NCI-H187 (cell line): ENCODE measurements at places on chromosomes 2 and 18.

GRCh38 chr2:53827398-53828175 is 32.2 kb downstream of the GPR75 start:
- no peak for DNase-seq

DNA sequence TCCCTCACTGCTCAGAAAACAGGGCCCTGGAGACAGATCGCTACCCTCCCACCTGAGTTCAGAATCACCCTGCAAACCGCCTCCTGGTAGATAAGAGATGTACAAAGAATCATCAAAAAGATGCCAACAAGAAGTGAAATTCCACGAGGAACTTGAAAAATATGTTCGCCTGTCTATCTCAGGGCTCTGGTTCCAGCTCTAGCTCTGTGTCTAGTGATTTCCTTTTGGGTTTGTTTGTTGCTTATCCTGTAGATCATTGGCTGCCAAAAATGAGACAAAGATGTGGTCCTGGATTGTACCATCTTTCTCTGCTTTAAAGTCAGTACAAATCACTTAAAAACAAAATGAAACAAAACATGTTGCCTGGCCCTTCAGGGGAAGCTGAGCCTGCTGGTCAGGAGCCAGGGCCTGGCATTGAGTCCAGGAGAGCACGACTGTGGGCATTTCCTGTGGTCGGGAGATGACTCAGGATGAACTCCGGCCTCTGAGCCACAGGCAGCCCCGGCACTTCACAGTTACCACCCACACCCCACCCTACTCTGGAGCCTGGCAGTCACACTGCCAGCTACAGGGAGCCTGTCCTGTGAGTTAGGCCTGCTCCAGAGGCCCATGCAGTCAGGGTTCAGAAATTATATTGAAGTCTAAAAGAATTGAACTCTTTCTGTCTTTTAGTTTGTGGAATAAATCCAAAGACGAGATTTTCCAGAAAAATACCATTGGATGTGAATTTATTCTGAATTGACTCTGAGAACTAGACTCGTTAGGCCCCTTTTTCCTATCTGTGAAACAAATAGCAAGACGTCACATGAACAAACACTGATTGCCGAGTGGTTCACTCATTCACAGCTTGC is 8.0 kb upstream of the ITGB6 start:
- DNase-seq: no peak

DNA sequence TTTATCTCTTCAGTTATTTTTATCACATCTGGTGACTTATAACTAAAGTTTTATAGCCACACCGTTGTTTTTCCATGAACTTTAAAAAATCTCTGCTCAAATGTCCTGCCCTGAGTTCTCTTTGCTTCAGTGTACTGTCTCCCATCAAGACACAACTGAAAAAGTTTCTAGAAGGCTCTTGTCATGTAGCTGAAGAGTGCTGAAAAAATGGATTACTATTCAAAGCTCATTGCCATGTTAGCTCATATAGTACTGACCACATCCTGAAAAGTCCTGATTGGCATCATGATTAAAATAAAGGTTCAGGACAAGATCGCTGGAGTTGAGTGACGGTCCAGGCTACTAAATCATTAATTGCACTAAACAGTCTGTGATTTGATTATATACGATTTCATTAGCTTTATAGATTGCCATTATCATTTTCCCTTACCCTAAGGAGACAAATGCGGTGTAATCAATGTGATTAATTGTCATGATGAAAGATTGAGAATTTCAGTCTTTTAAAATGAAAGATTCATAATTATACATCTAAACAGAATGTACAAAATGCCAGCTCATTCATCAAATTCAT is 62.2 kb downstream of the MFSD6 start:
- DNase-seq: no peak

- no peak for DNase-seq
These were observed 102.8 kb upstream of the TTN start for GRCh38 chr2:178910005-178910404.

DNA sequence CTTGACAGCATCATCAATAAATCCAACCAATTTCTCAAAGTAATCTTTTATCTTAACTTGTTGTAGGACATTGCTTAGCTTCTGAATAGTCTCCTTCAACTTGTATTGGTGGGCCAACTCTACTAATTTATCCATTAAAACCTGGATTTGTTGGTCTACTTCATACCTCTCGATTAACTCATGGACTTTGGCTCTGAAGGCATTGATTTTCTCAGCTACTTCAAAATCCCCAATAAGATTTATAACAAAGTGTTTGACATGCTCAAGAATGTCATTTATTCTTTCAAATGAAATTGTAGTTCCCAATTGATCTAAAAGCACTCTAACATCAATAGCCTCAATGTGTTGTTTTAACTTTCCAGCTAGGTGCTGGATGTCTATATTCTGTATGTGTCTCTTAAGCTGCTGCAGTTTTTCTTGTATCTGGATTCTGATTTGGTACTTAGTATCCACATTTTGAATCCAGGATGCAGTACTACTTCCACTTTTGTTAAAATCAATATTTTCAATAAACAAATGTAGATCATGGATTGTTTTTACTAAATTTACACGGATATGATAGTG is 34.1 kb downstream of the APOB start:
- no peak for DNase-seq

DNA sequence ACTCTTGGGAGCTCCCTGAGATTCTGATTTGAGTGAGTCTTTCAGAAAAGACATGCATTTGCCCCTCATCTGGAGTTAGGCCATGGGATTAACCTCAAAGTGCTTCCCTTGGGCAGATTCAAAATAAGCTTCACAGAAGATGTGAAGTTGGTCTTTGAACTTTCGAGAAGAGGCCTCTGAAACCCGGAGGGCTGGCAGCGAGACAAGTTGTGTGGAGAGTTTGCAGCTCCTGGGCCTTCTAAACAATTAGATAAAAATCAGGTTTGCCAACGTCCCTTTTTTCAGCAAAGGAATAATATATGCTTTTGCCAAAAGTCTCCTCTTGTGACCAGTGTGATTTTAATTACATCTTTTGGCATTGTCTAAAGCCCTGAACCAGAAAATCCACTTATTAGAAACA is 489.7 kb downstream of the SOX11 start:
- no peak for DNase-seq

GRCh38 chr2:219628235-219628985 is 980 bp downstream of the SLC4A3 start:
- DNase-seq: no peak

DNA sequence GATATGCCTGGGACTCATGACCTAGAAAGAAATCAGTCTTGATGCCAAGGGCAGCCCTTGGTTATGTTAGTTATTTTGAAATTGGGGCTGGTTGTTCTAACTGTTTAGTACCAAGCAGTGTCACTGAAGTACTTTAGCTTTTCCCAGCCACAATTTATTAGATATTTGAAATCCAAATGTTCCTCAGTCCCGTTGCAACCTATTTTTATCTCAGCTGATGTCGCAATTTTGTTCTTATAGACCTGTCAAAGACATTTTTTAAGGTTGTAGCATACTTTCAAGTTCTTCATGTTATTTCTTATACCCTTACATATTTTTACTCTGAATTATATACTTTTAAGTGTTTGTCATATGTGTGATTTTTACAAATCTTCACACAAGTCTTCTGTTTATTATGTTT is 100.1 kb downstream of the LRP1B start:
- no peak for DNase-seq

DNA sequence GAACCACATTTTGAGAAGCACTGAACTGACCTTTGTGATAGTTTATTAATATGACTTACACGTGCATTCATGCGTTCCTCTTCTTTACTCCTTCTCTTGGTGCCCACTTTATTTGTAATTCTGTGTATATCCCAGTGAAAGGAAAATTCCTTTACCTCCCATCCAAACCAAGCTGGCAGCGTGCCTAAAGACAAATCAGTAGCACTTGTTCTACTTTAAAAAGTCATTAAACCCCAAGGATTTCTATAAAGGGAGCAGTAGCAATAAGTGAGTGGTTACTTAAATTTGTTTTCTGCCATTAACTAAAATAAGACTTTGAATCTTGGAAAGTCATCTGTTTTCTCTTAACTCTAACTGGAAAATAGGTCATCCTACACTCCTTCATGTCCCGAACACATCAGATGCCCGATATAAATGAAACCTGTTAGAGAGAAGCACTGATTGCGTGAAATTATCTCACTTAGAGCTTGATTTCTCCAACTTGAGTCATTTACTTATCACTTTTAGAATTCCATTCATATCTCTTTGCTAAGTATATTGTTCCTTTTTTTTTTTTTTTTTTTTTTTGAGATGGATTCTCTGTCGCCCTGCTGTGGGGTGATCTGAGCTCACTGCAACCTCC is 10.7 kb downstream of the PIK3C3 start:
- no peak for DNase-seq

DNA sequence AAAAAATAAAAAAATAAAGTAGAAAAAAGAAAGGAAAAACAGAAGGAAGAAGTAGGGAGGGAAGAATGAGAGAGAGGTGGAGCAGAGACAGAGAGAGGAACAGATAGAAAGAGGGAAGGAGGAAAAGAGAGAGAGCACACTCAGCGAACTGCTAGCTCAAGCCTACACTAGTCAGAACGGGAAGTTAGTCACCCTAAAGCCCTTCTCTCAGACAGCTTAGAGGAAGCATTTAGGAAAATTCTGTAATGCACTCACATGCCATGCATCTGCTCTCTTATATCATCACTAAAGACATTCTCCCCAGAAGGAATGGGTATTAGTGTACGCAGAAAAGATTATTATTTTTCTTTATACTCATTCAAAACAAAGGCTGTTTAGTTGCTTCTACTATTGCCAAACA is 68.1 kb upstream of the SULT1C3 start:
- DNase-seq: no peak

GRCh38 chr2:155301221-155301620 is 602.7 kb downstream of the KCNJ3 start:
- no peak for DNase-seq

DNA sequence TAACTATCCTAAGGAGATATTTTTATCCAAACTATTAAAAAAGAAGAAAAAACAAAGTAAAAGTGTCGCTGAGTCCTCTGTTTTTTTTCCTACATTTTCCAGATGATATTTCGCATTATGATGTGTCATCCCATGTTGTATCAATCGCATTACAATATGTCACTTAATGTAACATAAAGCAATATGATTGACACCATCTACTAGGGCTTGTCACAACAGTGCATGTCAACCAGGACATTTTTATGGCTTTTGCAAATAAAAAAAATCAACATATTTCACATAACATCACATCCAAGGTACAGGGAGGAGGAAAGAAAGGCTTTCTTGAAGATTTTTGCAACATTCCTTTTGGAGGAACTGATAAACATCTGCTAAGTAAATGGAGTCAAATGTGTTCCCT is 308.9 kb downstream of the ETAA1 start:
- DNase-seq: no peak

DNA sequence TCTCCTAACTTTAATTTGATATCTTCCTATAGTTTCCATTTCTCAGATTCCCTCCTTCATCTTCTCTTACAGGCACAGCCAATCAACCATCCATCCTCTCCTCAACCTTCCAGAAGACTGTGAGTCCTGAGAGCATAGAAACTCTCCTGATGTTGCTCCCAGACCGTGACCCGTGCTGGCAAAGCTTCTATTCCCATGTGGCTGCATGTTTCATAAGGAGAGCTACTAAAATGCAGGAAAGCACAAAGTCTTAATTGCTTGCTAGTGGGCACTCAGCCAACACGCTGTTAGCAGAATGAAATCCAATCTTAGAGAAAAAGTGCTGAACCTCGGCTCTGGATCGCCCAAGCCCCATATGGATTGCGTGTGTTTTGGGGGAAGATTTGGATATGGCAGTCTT is 1244.7 kb upstream of the ZEB2 start:
- peak; percentile 79 for DNase-seq

DNA sequence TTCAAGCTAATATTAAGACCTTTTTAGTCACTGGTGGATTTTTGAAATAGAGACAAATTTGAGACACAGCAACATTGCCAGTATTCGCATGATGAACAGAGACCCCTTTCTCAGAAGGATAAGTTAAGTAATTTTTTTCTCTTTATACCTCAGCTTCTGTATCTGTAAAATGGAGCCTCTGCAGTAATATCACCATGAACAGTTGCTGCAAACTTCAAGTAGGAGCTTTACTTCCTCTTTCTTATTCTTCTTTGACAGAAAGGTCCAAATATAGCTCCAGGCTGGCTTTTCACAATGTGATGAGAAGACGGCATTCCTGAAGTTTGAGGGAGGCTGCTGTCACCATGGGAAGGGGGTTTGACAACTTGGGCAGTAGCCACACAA is 158.7 kb downstream of the TDRD15 start:
- no peak for DNase-seq

DNA sequence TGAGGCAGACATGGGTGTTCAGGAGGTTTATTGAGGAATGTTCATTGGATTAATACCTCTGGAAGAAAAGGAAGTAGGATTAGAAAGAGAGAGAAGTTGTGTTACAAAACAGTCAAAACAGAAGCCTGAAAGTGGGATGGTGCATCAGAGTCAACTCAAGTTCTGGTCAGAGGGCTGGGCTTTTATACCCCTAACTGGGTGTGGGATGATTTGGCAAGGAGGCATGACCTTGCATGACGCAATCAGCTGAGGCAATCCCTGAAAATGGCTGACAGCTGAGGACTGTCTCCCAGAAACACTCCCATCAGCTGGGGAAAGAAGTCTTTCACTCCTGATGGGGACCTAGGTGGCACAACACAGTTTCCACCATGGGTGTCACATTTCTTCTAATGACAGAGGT is 818.2 kb downstream of the SATB2 start:
- no peak for DNase-seq

GRCh38 chr2:26891-27290 is 19.4 kb downstream of the FAM110C start:
- no peak for DNase-seq

DNA sequence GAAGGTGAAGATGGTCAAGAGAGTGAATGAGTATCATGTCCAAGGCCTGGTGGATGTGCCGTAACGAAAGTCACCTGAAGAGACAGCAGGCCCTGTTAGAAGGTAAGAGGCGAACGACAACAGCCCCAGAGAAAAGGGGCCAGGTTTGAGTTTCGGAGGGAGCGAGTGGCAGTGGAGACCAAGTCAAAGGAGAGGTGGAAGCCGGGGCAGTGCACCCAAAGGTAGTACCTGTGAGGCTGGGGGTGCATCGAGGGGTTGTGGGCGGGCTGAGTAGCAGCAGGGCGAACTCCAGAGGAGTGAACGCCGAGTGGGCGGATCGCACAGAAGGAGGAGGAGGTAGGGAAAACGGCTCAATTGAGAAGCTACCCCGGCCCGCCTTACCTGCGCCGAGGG is 358 bp downstream of the USP37 start:
- DNase-seq: no peak

DNA sequence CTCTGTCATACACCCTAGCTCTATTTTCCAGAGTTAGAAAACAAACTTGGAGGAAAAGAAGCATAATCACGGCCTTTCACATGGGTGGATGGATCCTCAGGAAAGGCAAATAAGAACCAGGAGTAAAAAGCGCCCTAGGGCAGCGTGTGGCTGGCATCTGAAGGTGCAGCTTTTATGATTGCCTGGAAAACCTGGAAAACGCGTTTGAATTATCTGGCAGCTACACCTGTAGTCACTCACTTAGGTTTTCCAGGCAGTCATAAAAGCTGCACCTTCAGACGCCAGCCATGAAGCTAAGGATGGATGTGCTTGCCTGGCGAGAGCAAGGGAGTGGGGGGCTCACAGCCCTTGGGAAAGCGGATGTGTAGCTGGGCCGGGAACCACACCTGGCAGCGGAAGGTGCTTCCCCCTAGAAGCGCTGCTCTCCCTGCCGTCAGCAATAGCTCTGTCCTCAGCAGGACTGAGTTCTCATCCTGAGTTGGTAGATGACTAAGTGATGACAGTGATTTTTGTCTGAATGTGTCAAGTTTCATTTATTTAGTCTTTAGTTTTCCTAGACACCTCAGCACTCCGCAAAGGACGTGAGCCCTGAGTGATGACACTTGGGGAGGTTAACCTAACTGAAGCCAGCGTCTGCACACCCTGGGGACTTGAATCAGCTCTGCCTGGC is 82.0 kb downstream of the DCDC2C start:
- DNase-seq: no peak

GRCh38 chr2:144780983-144781382 is 261.1 kb upstream of the ZEB2 start:
- DNase-seq: no peak
